NCI-H2029 (cell line): ENCODE measurements at places on chromosomes 7 and 10.

- DNase-seq, result no peak
These were observed 92.8 kb upstream of the TAC1 start for GRCh38 chr7:97639036-97639435.

DNA sequence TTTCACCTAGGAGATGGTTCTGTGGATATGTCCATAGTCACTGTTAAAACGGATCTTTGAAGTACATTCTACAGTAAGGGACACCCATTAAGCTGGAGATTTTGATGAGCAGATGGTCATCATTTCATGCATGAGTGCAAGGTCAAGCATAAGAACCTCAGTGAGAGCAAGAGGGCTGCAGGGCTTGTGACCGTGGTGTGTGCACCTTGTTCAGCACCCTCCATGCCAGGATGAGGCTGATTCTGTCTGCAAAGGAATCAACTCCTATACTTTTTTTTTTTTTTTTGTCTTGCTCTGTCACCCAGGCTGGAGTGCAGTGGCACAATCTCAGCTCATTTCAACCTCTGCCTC, 17.6 kb downstream of the PDSS1 start:
- no peak for DNase-seq

- DNase-seq, result no peak
These were observed 48.0 kb downstream of the SEMA3C start for GRCh38 chr7:80870813-80871212.

DNA sequence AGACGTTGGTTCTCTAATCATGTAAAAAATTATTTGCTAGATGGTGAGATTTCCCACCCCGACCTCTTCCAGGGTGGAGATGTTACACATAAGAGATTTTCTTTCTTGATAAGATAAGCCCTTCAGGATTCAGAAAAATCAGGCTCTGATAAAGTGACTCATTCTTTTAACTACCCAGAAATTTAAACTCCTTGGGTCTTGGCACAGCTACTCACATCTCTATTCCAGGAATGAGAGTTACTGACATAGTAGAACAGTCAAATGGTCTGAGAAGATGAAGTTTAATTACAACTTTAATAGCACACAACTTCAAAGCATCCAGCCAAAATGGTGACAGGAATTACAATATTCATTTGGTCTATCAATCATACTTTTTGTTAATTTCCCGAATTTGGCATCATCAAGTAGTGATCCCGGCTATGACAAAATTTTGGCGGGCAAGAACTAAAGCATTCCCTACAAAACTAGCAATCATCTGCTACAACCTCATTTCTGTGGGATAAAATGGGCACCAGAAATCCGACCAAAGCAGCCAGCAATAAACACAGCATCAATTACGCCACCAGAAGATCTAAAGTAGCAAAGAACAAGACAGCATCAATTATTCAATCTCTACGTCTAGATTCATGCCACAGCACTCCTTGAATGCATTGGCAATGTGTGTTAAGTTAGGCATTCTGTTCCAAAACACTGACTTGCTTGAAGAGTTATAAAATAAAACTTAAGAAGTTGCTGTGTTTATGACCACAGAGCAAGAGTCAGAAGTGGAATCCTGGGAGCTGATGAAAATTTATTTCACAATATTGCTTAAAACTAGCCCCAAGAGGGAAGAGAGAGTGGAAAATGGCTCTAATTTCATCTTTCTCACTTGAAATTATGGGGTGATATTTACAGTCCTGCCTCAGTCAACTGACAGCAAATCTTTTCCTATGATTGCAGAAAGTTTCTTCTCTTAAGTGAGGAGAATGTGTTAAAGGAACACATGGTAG, 565.7 kb upstream of the ANKRD30A start:
- DNase-seq, result no peak

DNA sequence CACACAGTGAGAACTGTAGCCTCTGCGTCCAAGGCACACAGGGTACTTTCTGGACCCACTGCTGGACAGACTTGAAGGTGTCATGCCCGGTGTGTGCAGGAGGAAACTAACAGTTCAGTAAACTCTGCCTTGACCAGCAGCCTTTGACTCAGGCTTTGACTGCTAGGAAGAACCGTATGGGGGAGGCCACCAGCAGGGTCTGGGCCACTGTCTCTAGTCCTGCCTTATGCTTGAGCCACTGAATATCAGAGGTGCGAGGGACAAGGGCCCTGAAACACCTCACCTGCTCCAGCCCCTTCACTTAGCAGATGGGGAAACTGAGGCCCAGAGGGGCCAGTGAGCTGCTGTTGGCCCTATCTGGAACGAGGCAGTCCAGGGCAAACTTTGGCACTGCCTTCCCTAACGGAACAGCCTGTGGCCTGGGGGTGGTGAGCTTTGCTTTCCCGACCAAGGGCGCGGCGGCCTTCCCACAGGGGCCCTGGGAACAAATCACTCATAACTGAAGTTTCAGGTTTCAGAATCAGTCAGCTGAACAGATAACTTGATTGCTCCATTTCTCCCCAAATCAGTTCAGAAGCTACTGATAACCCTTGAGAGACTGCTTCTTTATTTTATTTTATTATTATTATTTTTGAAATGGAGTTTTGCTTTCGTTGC, 130.0 kb downstream of the FAM53B start:
- DNase-seq, result no peak
